Tibial nerve (tissue), 4 donors: ENCODE measurements at places on chromosomes 7 and 10. TPM values are rescaled to one million over a fixed set of nuclear protein-coding genes. Genes with fewer than 3 reads are reported as not detected.
A peak's percentile ranks its signal among the peaks of the same experiment; 100 is the strongest.

PIK3AP1 gene
- 13.6 TPM for total RNA-seq

CYP2E1 gene
- total RNA-seq, result 7.0 TPM

ENTPD1 gene
- 12.6 TPM for total RNA-seq

CRHR2 gene
- total RNA-seq, result 0.21 TPM

HABP2 gene
- not detected for total RNA-seq

DNA sequence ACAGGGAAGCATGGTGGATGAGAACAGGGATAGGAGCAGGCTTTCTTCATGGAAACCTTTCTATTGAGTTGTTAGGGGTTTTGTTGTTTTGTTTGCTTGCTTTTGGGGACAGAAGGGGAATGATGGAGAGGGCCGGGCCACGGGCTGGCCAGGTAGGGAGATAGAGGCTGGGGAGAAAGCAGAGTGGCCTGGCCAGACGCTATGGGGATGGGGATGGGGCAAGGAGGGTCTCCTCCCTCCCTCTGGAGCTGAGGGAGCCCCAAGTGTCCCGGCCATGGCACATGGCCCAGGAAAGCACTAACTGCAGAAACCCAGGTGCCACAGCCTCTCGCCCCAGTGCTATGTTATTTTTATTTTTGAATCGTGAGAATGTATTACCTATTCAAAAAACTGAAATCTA lies 10.0 kb downstream of the AOC1 start:
- H3K27ac ChIP-seq, result no peak overlapping the region
- H3K4me1 ChIP-seq, result no peaks in the 10 kb centered on the region
- no peak overlapping the region for H3K4me3 ChIP-seq
- H3K36me3 ChIP-seq, result no peaks in the 10 kb centered on the region
- no peaks in the 10 kb centered on the region for H3K27me3 ChIP-seq
- DNase-seq, result no peak

DNA sequence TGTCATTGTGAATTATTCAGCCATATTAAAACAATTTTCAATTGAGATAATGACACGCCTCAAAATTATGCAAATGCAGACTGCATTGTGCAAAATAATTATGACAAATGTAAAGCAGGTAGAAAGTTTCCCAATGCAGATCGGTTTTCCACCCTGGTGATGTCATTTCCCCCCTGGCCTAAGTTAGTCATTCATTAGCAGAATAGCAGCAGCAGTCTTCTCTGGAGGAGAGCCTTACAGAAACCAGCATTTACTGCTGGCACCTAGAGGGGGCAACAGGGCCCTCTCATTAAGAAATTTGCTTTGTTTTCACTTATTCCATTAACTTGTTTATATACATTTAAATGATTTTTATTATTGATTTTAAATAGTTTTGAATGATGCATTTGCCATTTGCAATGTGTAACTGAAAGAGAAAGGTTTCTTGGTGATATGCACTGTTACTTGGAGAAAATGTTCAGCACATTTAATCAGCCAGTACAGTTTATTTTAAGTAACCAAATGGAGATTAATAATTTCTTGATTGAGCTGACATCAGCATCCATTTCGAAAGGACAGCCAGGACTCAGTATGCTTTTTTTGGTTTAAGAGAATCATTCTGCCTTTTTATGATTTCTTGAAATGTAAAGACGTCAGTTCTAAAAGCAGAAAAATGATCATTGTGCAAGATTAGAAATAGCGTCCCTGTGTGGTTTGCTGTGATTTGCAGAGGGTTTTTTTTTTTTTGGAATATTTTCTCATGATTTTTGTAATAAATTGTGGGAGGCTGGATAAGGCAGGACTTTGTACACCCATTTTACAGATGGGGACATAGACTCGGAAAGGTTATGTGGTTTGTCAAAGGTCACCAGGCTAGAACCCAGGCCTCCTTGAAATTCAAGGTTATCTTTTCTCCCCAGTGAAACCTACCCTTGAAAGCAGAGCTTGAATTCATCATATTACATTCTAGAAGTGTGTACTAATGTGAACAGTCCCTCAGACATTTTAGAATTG lies 3.5 kb downstream of the ARID5B start:
- no peak for DNase-seq
- H3K27me3 ChIP-seq, result no peaks in the 10 kb centered on the region
- H3K36me3 ChIP-seq, result no peaks in the 10 kb centered on the region
- peak overlapping the region; percentile 43 for H3K27ac ChIP-seq

DNA sequence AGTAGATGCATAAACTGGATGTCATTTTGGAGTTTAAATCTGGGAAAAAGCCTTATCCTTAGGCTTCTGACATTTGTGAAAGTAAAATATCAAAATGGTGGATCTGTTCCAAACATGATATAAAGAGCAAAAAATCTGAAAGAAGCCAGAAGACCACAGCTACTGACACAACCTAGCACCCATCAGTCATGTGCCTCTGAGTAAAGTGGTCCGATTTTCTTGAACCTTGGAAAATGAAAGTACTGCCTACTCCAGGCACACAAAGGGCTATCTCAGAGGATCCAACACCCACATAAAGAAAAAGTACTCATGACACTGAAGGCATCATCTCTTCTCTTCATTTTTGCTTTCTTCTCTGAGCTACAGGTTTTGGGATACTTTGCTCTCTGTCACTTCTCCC lies 150.7 kb downstream of the KMT2E start:
- no peaks in the 10 kb centered on the region for H3K36me3 ChIP-seq
- H3K4me3 ChIP-seq, result no peak overlapping the region
- H3K4me1 ChIP-seq, result no peaks in the 10 kb centered on the region

GRCh38 chr7:135791543-135792362 lies 43.1 kb upstream of the FAM180A start:
- H3K4me1 ChIP-seq, result no peaks in the 10 kb centered on the region
- no peak overlapping the region for H3K27ac ChIP-seq
- H3K36me3 ChIP-seq, result no peaks in the 10 kb centered on the region
- no peaks in the 10 kb centered on the region for H3K27me3 ChIP-seq
- no peak overlapping the region for H3K4me3 ChIP-seq

GRCh38 chr10:64394744-64395143 lies 873.5 kb downstream of the REEP3 start:
- H3K27me3 ChIP-seq, result no peaks in the 10 kb centered on the region
- no peak for DNase-seq
- no peaks in the 10 kb centered on the region for H3K36me3 ChIP-seq
- no peaks in the 10 kb centered on the region for H3K4me1 ChIP-seq
- H3K4me3 ChIP-seq, result no peak overlapping the region

GRCh38 chr7:22442187-22442881 lies 57.7 kb downstream of the STEAP1B start:
- no peaks in the 10 kb centered on the region for H3K36me3 ChIP-seq
- no peak overlapping the region for H3K4me3 ChIP-seq
- DNase-seq, result no peak
- no peaks in the 10 kb centered on the region for H3K4me1 ChIP-seq
- no peaks in the 10 kb centered on the region for H3K27me3 ChIP-seq

GRCh38 chr7:16923019-16923418 lies 41.2 kb upstream of the AGR3 start:
- no peak for DNase-seq
- no peak overlapping the region for H3K27ac ChIP-seq
- H3K36me3 ChIP-seq, result no peaks in the 10 kb centered on the region
- H3K27me3 ChIP-seq, result no peaks in the 10 kb centered on the region

DNA sequence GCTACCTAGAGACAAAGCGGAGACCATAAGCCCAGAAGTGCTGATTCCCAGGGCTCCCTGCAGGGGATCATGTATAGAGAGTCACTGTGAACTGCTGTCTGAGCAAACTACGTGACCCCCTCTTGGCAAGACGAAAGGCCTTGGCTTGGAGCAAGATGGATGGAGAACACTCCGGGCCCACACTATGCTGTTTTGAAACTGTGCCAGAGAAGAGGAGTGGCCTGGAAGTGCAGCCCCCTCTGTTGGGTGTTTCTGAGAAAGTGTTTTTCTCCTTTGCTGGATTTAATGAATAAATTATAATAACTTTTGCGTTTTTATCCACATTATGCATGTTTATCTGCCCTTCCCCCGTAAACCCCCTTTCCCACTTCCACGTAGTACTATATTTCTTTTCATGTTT lies 639.3 kb upstream of the GALNT17 start:
- DNase-seq, result no peak
- H3K4me1 ChIP-seq, result no peaks in the 10 kb centered on the region
- H3K4me3 ChIP-seq, result no peak overlapping the region
- H3K36me3 ChIP-seq, result no peaks in the 10 kb centered on the region
- no peak overlapping the region for H3K27ac ChIP-seq

- no peaks in the 10 kb centered on the region for H3K27me3 ChIP-seq
- DNase-seq, result no peak
- H3K4me3 ChIP-seq, result no peak overlapping the region
- no peak overlapping the region for H3K27ac ChIP-seq
Observed at GRCh38 chr7:79714081-79714480, 260.6 kb upstream of the MAGI2 start.

GRCh38 chr10:96342402-96342801 lies 16.4 kb downstream of the OPALIN start:
- no peaks in the 10 kb centered on the region for H3K4me1 ChIP-seq
- DNase-seq, result no peak
- H3K27ac ChIP-seq, result no peak overlapping the region
- H3K4me3 ChIP-seq, result no peak overlapping the region
- H3K27me3 ChIP-seq, result no peaks in the 10 kb centered on the region
- no peaks in the 10 kb centered on the region for H3K36me3 ChIP-seq

DNA sequence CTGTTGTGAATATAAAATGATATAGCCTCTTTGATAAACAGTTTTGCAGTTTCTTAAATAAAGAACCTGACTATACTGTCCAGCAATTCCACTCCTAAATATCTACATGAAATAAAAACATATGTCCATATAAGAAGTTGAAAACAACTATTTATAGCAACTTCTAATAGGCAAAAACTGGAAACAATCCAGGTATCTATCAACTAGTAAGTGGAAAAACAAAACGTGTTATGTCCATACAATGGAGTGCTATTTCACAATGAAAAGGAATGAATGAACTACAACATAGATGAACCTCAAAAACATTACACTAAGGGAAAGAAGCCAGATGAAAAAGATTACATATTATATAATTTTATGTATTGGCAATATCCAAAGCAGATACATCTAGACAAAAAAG lies 268.9 kb downstream of the CSTF2T start:
- H3K27me3 ChIP-seq, result no peaks in the 10 kb centered on the region
- no peaks in the 10 kb centered on the region for H3K36me3 ChIP-seq
- no peak overlapping the region for H3K4me3 ChIP-seq
- H3K4me1 ChIP-seq, result no peaks in the 10 kb centered on the region
- H3K27ac ChIP-seq, result no peak overlapping the region
